ENCODE measurements at places on chromosomes 3 and 15.

DNA sequence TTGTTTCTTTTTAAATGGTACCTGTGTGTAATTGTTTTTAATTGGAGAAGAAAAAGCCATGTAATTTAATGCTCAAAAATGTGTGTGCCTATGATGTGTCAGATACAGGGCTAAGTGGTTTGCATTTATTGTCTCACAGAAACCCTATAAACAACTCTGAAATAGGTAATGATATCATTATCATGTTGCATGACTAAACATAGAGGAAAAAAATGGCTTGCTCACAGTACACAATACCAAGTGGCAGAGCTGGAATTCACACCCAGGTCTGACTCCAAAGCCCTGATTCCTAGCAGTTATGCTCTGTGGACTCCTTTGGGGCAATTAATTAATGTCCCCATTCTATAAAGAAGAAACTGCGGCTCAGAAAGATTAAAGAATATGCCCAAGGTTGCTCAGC lies 237.4 kb upstream of the TRIM42 start:
- DNase-seq, result no peak

GRCh38 chr3:196631682-196632045 lies 7.8 kb upstream of the NRROS start:
- DNase-seq, result no peak

GRCh38 chr3:29072611-29073010 lies 208.3 kb upstream of the RBMS3 start:
- no peak for DNase-seq

- DNase-seq, result no peak
These were observed 1.3 kb downstream of the SCG5 start for GRCh38 chr15:32642667-32643435.

DNA sequence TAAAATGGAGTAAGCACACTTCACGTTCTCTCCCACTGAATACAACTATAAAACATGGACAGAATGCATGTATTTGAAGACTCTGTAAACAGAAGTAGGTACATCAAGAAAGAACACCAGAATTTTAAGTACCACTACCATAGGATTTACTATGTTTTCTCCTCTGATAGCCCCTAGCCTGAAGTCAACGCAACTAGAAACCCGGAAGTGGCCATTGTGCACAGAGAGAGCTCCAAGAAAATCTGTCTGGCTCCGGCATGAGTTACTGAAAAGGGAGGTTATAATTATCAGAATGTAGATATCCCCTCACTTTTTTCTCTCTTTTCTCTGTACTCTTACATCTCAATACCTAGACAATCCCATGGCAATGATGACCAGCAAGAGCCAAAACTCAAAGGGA lies 23.8 kb downstream of the KBTBD12 start:
- no peak for DNase-seq

- no peak for DNase-seq
These were observed 17.5 kb upstream of the CORO2B start for GRCh38 chr15:68561171-68561900.

DNA sequence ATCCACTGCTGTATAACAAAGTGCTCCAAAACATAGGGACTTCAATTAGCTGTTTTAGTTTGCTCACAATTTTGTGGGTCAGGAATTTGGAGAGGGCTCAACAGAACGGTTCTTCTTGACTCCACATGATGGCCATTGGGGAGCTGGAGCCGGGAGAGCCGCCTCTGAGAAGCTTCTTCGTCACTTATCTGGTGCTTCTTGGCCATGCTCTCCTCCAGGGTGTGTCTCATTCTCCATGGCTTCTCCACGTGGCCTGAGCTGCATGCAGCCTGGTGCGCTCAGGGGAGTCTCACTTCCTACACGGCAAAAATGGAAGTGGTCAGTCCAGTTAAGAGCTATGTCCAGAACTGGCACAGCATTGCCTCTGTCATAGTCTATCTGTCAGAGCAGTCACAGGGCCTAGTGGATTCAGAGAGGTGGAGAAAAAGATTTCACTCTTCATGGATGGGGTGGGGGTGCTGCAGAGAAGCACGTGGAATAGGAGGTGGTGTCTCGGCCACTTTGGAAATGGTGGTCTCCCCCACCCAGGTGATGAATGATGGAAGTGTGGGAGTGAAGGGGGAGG lies 26.3 kb upstream of the PRR23E start:
- DNase-seq, result no peak

- DNase-seq, result no peak
These were observed 20.9 kb downstream of the FSTL1 start for GRCh38 chr3:120429921-120430361.

GRCh38 chr15:74041777-74042435 lies 40.4 kb downstream of the GOLGA6A start:
- DNase-seq, result no peak

DNA sequence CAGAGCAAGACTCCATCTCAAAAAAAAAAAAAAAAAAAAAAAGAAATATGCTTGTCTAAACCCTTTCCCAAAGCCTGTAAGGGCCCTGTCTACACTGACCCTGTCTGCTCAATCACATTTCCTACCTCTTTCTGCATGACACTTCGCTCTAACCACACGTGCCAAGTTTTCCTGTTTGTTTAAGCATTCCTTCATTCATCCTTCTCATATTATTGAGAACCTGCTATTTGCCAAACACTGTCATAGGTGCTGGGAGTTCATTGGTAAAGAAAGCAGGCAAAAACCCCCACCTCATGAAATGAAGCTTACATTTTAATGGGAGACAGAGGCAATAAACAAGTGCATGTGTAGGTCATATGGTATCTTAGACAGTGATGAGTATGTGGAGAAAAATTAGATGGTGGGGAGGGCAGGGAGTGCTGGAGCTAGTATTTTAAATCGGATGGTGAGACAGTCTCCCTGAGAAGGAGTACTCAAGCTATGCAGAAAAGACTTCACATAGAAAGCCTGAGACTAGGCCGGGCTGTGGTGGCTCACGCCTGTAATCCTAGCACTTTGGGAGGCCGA lies 48.0 kb downstream of the B3GNT5 start:
- no peak for DNase-seq

DNA sequence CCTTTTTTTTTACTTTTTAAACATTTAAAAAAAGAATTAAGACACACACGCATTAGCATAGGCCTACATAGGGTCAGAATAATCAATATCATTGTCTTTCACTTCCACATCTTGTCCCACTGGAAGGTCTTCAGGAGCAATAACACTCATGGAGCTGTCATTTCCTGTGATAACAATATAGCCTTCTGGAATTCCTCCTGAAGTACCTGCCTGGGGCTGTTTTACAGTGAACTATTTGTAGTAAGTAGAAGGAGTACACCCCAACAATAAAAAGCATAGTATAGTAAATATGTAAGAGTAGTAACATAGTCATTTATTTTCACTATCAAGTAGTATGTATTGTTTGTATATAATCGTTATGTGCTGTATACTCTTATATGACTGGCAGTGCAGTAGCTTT lies 19.5 kb upstream of the CLDN18 start:
- no peak for DNase-seq

GRCh38 chr3:184968115-184968514 lies 156.1 kb downstream of the VPS8 start:
- DNase-seq, result no peak

- DNase-seq, result no peak
These were observed 157.4 kb upstream of the LRTM1 start for GRCh38 chr3:55085231-55085630.

DNA sequence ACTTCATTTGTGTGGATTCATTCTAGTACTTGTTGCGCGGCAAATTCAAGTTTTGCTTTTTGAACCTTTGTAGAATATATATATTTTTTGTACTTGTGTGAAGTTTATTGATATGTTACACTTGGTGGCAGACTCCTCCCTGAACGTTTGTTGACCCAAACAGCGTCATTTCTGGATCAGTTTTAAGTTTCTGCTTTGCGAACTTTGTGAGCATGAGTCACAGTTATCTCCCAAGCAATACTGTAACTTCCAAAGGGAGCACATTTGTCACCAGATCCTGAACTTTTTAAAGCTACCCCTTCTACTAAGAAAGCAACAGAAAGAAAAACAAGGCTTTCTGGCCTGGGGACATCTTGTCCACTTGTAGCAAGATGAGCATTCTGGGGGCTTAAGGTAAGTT lies 74.8 kb upstream of the CACNA2D3 start:
- DNase-seq, result no peak

DNA sequence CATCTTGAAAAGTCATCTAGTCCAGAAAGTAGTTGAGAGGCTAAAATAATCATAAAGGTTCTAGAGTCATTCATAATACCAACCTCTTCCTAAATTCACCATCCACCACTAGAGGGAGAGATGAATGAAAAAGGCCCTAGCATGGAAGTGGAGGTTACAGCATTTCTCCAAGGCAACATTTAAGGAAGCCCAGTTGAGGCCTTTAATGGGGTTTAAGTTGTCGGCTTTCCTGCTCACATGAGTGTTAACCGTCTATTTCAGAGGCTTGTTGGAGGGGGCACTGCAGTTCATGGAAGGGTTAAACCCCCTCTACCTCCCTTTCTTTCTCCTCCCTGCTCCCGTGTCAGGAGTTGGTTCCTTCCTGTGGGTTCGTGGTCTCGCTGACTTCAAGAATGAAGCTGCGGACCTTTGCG lies 3.8 kb upstream of the SLCO3A1 start:
- DNase-seq, result no peak

DNA sequence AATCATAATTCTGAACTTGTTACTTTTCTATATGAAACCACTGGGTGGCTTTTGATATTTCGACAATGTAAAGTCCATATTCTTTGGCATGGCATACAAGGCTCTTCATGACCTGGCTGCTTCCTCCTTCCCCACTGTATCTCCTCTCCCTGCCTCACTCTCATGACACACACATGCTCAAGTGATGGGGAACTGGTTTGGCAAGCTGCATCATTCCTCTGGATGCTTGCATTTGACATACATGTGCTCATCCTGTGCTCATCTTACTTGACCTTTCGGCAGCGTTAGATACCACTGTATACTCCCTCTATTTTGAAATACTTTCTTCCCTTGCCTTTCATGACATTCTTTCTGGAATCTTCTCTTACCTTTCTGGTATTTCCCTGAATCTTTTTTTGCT lies 51.8 kb upstream of the ZDHHC23 start:
- no peak for DNase-seq

GRCh38 chr3:33171580-33171979 lies 47.0 kb downstream of the SUSD5 start:
- no peak for DNase-seq

DNA sequence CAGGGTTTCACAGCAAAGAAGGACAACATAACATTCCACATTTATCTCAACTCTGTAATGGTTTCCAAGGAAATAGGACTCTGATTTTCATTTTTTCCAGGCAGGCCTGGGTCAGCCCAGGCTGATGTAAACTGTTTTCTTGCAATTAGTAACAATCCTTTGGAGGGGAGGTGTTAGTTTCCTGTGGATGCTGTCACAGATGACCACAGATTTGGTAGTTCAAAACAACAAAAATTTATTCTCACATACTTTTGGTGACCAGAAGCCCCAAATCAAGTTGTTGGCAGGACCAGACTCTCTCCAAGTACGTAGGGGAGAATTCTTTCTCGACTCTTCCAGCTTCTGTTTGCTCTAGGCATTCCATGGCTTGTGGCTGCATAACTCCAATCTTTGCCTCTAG lies 88.0 kb downstream of the EDEM1 start:
- no peak for DNase-seq

DNA sequence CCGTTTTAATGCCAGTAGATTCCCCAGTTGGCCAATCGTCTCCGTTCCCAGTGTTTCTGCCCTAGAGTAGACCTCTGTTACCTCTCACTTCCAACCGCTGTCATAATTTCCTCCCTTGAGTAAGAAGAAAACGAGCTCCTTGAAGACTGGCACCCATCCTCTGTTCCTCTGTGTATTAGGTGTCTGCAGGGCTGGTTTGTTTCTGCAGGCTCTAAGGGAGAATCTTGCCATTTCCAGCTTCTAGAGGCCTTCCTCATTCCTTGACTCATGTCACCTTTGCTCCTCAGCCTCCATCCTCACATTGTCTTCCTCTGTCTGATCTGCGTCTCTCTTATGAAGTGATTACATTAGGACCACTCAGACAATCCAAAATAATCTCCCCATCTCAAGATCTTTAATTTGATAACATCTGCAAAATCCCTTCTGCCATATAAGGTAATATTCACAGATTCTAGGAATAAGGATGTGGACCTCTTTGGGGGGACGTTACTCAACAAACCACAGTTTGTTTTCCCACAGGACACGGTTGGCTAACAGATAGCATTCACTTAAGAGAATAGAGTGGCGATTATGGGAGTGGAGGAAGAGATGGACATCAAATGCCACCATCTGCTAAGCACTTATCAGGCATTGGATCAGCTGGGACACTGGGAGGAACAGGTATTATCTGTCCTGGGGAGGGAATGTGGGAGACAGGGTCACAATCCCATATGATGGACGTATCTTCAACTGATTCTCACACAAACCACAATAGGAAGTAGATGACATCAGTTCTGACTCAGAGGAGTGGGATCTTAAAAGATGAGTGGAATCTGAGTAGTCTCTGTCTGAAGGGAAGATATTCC lies 17.1 kb downstream of the ARHGAP31 start:
- no peak for DNase-seq

DNA sequence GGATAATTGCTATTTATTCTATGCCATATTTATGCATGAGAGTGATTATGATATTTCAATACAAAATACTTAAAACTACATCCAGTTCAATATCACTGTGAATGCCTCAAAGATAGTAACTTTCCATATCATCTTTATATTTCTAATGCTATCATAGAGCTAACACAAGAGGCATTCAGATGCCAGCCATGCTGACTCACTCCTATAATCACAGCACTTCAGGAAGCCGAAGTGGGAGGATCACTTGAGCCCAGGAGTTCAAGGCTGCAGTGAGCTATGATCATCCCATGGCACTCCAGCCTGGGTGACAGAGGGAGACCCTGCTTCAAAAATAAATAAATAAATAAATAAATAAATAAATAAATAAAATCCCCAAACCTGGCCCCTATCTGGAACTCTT lies 498.7 kb downstream of the EPHA3 start:
- DNase-seq, result no peak

DNA sequence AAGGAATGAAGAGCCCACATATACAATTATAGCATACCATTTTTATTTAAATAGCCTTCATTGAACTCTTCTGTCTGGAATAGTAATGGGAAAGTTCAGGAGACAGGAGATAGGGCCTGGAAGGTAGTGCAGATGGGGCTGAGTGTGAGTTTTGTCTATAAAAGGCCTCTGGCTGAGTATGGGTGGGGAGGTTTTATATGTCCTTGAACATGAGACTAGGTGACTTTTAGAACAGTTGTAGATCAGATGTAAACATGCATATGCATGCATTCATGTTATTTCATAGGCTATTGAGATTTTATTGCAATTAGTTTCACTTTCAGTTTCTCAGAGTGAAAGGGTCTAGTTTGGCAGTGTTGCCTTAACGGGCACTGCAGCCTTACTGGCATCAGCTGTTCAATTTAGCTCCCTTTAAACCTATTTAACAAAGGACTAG lies 27.1 kb downstream of the CGGBP1 start:
- DNase-seq, result no peak

- no peak for DNase-seq
These were observed 149.9 kb downstream of the FOXP1 start for GRCh38 chr3:71433631-71434030.

GRCh38 chr15:77035584-77035983 lies 35.3 kb downstream of the TSPAN3 start:
- no peak for DNase-seq

- no peak for DNase-seq
These were observed 54.5 kb upstream of the TGFBR2 start for GRCh38 chr3:30551927-30552326.
